ENCODE measurements at places on chromosomes 11 and 22. TPM values are rescaled to one million over a fixed set of nuclear protein-coding genes. Genes with fewer than 3 reads are reported as not detected.
A peak's percentile ranks its signal among the peaks of the same experiment; 100 is the strongest.

DNA sequence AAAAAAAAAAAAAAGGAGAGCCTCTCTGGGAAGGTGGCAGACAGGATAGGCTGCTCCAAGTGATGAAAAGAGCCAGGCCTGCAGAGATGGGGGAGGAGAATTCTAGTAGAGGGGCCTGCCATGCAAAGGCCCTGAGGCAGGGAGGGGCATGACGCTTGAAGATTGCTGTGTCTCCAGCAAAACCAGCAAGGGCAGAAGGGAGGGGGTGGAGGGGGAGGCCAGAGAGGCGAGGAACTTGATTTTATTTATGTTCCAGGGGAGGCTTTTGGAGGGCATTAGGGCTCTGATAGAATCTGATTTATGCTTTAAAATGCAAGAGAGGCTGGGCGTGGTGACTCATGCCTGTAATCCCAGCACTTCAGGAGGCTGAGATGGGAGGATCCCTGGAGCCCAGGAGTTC lies 16.7 kb upstream of the PACSIN2 start:
- peak; percentile 16 for DNase-seq

- DNase-seq: peak; percentile 74
These were observed 3.7 kb upstream of the HSPA8 start for GRCh38 chr11:123065621-123066020.

GRCh38 chr11:134374891-134375550 lies 37.0 kb downstream of the B3GAT1 start:
- no peak for DNase-seq

Gene PHF21B
- not detected for total RNA-seq

DNA sequence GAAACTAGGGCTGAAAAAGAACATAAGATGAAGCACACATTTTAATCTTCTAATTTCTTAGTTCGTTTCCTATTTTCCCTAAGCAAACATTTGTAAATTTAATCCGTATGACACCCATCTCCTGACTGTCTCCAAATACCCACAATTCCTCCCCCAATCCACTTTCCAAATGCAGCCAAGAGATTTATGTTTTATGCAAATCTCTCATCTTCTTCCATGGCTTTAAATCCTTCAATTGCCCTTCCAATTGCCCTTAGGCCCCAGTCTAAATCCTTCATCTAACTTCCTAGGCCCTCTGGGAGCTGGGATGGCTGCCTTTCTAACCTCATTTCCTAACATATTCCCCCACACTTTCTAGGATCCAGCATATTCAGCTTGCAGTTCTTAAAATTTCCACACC lies 18.0 kb upstream of the POU2AF1 start:
- no peak for DNase-seq

Gene CDC42BPG
- under 0.01 TPM for total RNA-seq

Gene FERMT3
- 4.3 TPM for total RNA-seq

- DNase-seq: no peak
These were observed 94.5 kb downstream of the JRKL start for GRCh38 chr11:96484361-96484760.

- DNase-seq: peak; percentile 78
These were observed 19.9 kb downstream of the CARS1 start for GRCh38 chr11:3037040-3037944.

Gene RBMXL2
- not detected for total RNA-seq

Gene OR8B4
- total RNA-seq: not detected

GRCh38 chr11:71153005-71153390 lies 99.4 kb downstream of the SHANK2 start:
- DNase-seq: peak; percentile 49

- DNase-seq: no peak
These were observed 10.9 kb downstream of the RAB38 start for GRCh38 chr11:88164320-88164719.

Gene FBXO3
- total RNA-seq: 16.8 TPM

GRCh38 chr22:33109514-33110430 lies 51.6 kb upstream of the SYN3 start:
- no peak for DNase-seq

DNA sequence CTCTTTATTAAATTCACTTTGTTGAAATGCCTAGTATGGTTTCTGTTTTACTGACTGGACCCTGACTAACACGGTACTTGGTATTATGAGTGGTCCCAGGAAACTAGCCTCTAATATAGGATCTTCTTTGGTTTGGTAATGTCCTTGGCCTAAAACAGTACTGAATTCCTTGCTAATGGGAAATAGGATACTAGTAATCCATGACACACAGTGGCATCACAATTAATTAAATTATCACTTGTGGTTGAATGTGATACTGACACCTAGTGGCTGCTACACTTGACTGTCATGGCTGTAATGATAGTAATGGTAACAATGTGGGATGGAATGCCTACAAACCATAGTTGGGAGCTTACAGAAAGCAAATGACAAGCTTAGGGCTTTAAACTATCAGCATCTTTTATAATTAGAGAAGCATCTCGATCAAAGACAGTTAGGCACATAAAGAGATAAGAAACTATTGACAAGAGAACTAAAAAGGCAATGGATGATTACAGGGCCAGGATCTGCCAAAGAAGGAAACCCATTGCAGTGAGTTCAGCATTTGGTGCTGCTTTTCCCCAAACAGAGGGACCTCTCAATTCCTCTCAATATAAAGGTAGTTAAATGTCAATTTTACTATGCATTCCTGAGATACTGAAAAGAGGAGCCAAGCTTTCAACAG lies 8.6 kb downstream of the DNHD1 start:
- peak; percentile 70 for DNase-seq

GRCh38 chr11:105673089-105673488 lies 63.2 kb downstream of the GRIA4 start:
- DNase-seq: peak; percentile 59

Gene ADAMTS15
- total RNA-seq: 2.2 TPM

DNA sequence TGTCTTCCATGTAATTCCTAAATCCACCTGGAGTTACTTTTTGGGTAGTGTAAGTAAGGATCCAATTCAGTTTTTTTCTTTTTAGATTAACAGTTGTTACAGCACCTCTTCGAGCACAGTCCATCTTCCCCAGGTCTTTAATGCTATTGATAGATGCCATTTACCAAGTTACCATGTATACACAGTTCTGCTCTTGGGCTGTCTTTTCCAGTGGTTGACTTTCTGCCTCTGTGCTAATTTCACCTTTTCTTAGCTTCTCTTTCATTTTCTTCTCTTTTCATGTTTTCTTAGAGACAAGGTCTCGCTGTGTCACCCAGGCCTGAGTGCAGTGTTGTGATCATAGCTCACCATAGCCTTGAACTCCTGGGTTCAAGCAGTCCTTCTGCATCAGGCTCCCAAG lies 12.0 kb downstream of the ATXN10 start:
- DNase-seq: no peak

DNA sequence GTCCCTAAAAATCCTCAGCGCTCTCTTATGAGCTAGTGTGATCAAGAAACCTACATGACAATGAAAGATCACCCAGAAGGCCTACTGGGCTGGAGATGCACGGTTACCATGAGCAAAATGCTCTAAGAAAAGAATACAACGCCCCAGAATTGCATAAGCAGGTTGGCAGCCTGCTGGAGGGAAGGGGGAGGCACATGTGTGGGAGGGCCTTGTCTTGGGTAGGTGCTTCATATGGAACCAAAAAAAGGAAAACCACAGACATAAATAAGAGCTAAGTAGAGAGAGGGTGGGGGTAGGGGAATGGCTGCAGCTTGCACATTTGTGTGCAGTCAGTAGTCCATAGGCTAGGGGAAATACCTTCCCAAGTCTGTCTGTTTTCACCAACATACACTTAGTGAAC lies 2.8 kb downstream of the SIAE start:
- peak; percentile 22 for DNase-seq

GRCh38 chr11:71355281-71355680 lies 92.9 kb downstream of the DHCR7 start:
- no peak for DNase-seq

Gene KRTAP5-9
- not detected for total RNA-seq

- DNase-seq: peak; percentile 41
These were observed 72.9 kb downstream of the CSNK2A3 start for GRCh38 chr11:11279956-11280689.

DNA sequence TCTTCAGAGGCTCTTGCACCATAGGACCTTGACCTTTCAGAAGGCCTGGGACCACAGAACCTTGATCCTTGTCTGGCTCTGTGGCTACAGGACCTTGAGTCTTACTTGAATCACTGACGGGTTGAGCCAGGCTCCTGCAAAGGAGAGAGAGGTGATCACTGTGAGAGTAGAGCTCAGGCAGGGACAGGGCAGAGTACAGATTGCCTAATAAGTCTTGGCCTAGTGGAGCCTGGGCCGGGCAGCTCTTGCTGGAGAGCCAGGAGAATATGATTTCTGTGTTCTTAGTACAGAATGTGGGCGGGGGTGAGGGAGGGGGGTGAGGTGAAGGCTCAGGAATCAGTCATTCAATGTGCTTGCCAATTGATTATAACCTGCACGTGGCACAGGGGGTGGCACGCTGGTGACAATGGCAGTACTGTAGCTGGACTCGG lies 26.0 kb downstream of the SERPINH1 start:
- no peak for DNase-seq

DNA sequence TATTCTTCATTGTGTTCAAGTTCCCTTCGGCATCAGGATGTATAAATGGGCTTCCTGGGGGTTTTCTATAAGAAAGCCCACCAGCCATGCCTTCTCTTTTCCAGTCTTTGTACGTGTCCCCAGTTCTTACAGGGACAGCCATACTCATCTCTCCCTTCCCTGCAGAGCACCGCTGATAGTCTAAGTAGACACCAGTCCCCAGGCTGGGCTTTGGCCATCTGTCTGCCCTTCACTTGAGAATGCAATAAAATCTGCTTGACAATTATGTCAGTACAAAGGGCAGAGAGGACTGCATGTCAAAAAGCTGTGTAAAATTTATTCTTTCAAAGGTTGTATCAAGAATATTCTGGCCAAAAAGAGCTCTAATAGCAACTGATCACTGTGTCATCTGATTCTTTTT lies 27.3 kb downstream of the NTM start:
- DNase-seq: no peak

Gene CASP1
- total RNA-seq: 31.1 TPM

Gene SLC22A8
- total RNA-seq: not detected

DNA sequence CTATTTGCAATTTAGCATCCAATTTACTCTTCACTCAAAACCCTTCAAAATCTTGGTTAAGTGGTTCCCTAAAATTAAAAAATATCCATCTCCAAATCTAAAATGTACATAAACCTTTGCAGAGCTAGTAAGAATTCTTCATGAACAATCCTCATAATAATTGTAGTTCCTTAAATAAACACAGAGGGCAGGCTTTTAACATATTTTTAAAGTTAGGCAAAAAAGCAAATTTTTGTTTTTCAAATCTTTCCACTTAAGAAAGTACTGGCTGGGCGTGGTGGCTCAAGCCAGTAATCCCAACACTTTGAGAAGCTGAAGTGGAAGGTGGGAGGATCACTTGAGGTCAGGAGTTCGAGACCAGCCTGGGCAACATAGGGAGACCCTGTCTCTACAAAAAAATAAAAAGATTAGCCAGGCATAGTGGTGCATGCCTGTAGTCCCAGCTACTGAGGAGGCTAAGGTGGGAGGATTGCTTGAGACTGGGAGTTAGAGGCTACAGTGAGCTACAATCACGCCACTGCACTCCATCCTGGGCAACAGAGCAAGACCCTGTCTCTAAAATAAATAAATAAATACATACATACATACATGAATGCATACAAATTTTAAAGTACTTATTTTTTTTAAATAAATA lies 25.1 kb upstream of the PLAAT3 start:
- peak; percentile 52 for DNase-seq

DNA sequence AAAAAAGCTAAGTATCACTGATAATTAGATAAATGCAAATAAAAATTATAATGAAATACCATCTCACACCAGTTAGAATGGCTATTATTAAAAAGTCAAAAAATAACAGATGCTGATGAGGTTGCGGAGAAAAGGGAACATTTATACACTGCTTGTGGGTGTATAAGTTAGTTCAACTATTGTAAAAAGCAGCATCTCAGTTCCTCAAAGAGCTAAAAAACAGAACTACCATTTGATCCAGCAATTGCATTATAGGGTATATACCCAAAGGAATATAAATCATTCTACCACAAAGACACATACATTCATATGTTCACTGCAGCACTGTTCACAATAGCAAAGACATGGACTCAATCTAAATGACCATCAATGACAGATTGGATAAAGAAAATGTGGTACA lies 120.3 kb upstream of the ZBED5 start:
- no peak for DNase-seq

GRCh38 chr11:60241786-60242185 lies 1.2 kb downstream of the MS4A4E start:
- DNase-seq: no peak

DNA sequence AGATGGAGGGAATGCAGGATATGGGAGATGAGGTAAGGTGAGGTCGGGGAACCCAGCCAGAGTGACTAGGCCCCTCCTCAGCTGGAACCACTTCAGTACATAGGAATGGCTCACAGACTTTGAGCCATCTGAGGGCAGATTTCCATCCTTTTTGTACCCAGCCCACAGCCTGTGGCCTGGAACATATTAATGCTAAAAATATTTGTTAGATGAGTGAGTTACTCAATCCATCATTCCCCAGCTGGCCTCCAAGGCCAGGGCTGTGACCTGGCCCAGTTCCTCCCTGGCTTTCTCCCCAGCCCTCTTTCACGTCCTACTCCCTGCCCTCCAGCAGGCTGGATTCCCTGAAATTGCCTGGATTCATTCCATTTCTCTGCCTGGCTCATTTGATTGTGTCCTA lies 57.2 kb upstream of the PRDM11 start:
- peak; percentile 89 for DNase-seq

- DNase-seq: no peak
These were observed at the start of gene RASSF10 for GRCh38 chr11:13008625-13009475. Gene RASSF10 (plus strand): TSS chr11:13009316. CDS start chr11:13009577, 261 bp downstream.

- DNase-seq: no peak
These were observed 1.5 kb downstream of the TANGO2 start for GRCh38 chr22:20022231-20022977.

Gene NTM
- 7.3 TPM for total RNA-seq

Gene OLFML1
- total RNA-seq: 1.9 TPM

- DNase-seq: no peak
These were observed 91.5 kb downstream of the GRIK4 start for GRCh38 chr11:120603071-120603470.

DNA sequence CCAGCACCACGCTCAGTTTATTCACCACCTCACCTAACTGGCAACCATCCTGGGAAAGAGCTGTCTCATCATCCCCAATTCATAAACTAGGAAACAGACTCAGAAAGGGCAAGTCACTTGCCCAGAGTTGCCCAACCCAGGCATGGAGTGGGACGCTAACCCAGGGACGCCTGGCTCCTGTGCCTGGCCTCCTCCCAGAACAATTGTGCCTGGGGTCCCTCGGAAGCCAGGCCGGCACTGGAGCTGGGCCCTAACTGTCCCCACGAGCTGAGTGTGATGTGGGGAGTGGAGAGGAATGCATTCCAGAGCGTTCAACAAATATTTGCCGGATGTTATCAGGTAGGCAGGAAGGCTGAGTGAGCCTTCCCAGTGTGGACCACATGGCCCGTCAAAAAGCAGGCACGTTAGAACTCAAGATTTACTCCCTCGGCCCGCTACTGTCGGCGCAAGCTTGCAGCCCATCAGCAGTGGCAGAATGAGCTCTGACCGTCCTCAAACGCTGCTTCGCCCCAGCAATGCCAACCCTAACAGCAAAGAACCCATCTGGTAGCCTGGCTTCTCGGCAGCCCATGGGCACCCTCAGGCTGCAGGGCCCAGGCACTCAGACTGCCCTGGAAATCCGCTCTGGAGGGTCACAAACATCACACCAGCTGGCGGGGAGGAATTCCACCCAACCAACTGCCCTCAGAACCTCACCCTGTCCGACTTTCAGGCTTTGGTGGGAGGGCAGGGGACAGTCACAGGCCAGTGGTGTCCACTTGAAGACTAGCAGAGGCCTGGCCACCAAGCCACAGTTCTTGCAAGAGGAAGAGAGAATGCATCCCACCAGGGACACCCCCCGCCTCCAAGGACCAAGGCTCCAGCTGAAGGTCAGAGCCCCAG lies 35.6 kb downstream of the MYH9 start:
- no peak for DNase-seq

GRCh38 chr11:27720277-27720830 lies 20.1 kb upstream of the BDNF start:
- peak; percentile 69 for DNase-seq

Measured in fibroblast of villous mesenchyme (primary cell).